Activated T-helper 17 cell treated with anti-CD3 and anti-CD28 coated beads, Interleukin-2, amount 50 U/mL, for 72 hours (primary cell): ENCODE measurements at places on chromosomes 2 and 18. TPM values are rescaled to one million over a fixed set of nuclear protein-coding genes. Genes with fewer than 3 reads are reported as not detected.
A peak's percentile ranks its signal among the peaks of the same experiment; 100 is the strongest.

KLHL41 gene
- total RNA-seq, result not detected

MALL gene
- not detected for total RNA-seq

UGT1A4 gene
- not detected for total RNA-seq

MROH2A gene
- total RNA-seq, result not detected

PTPRN gene
- 0.67 TPM for total RNA-seq

DYSF gene
- 0.71 TPM for total RNA-seq

ABCA12 gene
- not detected for total RNA-seq

ABCG5 gene
- total RNA-seq, result not detected

DNA sequence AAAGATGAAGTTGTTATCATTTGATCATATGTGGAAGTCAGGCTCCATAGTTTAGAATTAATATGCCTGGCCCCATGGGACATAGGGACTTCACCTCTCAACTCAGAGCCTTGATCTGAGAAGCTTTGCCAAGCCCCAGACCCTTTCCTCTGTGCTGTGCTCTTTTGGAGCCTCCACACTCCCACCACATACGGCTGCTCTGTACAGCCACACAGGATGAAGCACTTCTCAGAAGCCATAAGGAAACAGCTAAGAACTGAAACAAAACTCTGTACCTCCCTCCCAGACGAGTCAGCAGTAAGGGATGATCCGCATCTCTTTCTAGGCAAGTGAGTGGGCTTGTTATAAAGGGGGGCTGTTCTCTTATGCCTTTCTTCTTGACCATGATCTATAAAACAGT lies 66.5 kb downstream of the CAB39 start:
- ATAC-seq, result peak; percentile 71

GRCh38 chr18:49319590-49319989 lies 140.9 kb downstream of the DYM start:
- no peak for ATAC-seq

DNA sequence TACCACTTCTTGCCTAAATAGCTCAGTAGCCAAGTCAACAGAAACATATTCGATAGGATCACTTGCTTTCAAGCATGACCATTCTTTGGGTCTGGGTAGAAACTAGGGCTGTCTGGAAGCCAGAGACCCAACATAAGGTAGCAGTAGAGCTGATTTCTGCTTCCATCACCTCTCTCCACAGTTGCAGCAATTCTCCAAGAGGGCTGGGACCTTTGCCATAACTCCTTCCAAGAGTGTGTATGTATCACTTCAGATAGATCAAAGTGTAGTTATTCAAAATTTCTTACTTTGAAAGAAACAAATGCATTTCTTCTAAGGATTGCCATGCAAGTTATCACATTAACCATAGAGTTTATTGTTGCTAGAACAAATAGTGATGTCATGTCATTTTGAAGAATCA lies 172.0 kb upstream of the GALNT5 start:
- no peak for ATAC-seq

DNA sequence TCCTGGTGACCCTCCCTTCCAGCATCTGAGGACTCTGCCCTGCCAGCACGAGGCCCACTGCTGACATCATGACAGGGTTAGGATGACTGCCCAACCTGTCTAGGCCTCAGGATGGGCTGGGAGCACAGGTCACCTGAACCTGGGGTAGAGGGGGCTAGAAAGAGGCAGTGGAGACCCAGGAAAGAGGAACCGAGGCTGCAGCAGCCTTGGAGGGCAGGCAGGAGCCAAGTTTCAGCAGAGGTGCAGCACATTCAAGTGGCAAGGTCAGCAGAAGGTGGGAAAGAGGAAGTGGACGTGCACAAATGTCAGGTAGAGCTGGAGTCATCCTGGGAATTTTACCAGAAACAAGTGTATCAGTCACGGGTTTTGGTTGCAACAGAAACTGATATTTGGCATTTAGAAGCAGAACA lies 13.6 kb upstream of the RAB10 start:
- ATAC-seq, result no peak

DNA sequence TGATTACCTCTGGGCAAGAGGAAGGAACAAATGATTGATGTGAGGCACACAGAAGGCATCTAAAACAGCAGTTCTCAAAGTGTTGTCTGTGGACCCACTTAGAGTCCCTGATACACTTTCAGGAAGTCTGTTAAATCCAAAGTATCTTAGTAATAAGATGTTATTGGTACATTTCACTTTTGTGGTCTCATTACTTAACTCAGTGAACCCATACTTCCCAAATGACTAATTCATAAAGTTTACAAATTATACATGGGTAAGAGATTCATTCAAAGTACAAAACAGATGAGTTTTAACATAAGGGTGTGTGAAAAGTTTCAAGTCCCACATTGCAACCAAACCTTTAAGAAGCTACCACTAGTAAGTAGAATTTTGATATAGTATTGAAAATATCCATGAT lies 440.5 kb downstream of the NUP35 start:
- ATAC-seq, result no peak

GRCh38 chr18:74284191-74284979 lies 7.4 kb downstream of the CYB5A start:
- ATAC-seq, result no peak

GRCh38 chr2:42602218-42602875 lies 33.9 kb downstream of the MTA3 start:
- ATAC-seq, result no peak

DNA sequence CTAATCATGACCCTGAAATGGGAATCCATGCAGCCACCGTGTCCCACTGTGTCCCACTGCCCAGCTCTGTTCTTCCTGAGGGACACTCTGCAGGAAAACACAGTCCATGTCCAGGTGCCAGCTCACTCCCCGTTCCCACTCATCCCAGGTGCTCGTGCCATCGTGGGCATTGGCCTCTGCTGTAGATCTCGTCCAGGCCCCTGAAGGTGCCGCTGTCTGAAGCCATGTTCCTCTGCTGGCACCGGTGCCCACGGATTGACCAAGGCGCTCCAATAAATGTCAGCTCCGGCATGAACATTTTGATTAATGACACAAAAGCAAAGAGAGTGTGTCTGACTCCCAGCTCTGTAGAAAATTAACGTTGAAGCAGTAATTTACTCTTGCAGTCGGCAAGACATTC lies 280.1 kb upstream of the SALL3 start:
- no peak for ATAC-seq

DNA sequence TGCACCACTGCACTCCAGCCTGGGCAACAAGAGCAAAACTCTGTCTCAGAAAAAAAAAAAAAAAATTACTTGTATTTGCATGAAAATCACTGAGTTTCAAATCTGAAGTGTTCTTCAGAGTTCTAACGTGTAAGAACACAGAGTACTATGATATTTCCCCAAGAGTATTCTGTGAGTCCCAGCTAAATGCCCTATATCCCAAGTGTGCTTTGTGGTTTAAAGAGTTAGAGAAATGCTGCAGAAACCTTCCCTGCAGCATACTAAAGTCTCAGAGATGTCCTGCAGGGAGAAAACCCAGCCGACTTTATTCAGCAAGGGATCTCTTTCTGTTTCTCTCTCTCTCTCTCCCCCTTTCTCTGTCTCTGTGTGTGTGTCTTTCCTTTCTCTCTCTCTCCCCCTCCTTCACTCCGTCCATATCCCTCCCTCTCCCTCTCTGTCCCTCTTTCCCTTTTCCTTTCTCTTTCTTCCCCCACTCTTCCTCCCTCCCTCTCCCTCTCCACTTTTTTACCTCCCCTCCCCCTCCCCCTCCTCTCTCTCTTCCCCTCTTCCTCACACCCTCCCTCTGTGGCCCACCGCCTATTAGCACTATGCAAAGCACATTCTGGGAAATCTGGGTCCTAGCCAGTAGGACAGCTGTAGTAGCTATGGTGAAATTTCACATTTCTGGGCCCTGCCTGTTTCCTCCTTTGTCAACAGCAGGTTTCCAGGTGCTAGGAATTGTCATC lies 54.2 kb downstream of the ACTR2 start:
- ATAC-seq, result no peak

- ATAC-seq, result no peak
Observed at GRCh38 chr2:90645-91312, 44.5 kb upstream of the FAM110C start.

DNA sequence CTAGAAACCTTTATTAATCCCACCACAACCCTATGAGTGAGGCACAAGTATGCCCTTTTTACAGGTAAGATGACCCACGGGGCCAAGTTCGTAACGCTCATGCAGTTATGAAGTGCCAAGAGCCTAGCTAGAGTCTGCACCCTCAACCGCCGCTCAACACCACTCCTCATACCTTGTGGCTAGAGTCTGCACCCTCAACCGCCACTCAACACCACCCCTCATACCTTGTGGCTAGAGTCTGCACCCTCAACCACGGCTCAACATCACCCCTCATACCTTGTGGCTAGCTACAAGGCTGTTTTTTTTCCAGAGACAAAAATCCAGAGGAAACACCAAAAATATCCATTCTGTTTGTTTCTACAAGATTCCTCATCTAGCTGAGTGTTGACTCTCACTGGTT lies 4.6 kb downstream of the TXNL4A start:
- no peak for ATAC-seq

DNA sequence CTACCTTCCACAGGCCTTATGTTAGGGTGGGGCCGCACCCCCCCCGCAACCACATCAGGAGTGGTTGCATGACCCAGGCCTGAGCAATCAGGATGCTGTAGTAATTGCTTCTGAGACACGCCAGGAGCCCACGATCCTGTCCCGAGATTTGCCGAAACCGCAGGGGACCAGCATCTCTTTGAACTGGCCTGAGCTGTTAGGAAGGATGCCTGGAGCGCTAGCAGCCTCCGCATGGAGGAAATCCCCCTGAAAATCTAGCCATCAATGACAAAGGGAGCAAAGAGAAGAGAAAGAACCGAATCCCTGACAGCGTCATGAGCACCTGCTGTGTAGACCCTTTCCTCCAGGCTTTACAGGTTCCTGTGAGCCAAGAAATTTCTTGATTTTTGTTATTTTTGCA lies 8.7 kb upstream of the TEX44 start:
- ATAC-seq, result no peak
